ENCODE measurements at places on chromosomes 5 and 9.

GRCh38 chr9:75589497-75589896 lies 301.0 kb upstream of the PCSK5 start:
- no peak for DNase-seq

DNA sequence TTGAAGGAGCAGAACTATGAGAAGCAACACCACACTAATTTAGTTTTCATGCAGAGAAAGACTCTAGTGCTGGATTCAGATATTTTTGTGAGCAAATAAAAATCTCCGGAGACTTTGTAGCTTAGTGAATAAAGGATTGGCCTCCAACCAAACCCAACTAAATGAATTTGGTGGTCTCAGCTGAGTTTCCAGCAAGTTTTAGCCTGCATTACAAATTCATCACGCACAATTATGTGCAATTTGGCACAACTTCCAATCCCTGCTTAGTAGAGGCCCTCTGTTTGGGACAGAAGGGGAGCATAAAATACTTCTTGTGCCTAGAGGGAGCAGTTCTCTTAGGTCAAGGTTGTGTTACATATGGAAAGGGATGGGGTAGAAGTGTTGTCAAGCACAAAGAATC lies 112.3 kb upstream of the ADAMTSL1 start:
- no peak for DNase-seq

- no peak for DNase-seq
Observed at GRCh38 chr5:143775258-143775657, 36.7 kb upstream of the HMHB1 start.

DNA sequence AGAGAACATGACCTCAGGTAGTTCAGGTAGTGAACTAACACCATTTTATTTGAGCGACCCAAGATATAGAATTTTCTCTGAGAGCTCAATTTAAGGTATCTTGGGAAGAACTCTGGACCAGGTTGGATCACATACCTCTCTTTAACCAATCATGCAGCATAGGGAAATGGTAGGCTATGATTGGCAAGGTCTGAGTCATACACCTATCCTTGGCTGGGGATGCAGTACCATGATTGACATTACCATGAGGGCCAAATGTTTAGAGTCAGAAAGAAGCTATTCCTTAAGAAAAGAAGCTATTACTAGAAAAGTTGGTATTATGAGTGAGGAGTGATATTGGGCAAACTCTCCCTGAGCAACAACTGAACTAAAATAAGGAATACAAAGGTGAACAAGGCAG lies 258.7 kb downstream of the KCTD16 start:
- DNase-seq, result no peak

GRCh38 chr5:151028717-151029116 lies 8.3 kb downstream of the GPX3 start:
- no peak for DNase-seq

GRCh38 chr9:123305879-123306278 lies 37.5 kb upstream of the STRBP start:
- no peak for DNase-seq

DNA sequence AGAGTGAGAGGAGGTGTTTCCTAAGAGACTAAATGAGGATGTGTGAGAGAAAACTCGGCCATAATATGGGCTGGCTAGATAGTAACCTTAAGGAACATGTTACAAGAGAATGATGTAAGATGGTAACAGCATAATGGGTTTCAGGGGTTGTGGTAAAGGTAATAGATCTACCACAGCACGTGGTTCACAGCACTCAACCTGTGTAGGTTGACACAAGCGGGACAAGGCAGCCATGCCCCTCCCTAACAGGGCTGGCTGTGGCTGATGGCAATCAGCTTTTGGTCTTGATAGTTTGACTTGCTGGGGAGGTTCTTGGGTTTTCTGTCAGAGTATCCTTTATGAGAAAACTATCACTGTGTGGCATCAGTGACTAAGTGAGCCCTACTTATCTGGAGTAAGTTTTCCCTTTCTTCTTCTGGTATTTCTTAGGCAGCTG lies 138.6 kb downstream of the TRIO start:
- no peak for DNase-seq

DNA sequence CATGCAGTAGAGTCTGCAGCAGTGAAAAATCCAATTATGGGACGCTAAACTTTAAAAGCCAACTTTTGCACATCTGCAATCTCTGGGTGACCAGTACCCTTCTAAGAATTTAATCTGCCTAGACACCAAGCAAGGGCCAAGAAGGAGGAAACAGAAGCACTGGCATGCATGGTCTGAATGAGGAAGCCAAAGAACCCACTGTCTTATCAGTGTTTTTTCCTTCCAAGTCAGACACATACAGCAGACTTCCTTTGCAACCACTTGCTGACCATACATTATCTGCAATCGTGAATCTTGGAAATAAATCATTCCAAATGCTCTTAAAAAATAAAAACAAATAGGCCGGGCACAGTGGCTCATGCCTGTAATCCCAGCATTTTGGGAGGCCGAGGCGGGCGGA lies 65.9 kb downstream of the DEPDC1B start:
- no peak for DNase-seq

DNA sequence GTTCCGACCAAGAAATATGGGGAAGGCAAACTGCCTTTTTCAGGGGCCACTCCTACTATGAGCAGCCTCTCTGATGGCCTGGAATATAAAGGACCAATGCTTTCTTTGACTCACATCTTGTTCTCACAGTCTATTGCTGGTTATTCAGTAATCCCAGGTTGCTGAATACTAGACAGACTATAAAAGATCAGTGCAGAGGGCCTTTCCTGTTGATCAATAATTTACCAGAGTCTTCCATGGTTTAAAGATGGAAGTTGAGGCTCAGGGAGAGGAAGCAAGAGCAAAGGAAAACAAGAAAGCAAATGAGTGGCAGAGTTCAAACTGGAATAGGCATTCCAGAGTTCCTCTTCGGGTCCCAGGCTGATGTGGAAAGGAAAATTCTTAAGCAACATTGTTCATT lies 62.9 kb downstream of the FBXO38 start:
- DNase-seq, result no peak

GRCh38 chr9:12652973-12653372 lies 40.2 kb upstream of the TYRP1 start:
- DNase-seq, result no peak
